GM23338 (cell line): ENCODE measurements at places on chromosomes 1 and 21. TPM values are rescaled to one million over a fixed set of nuclear protein-coding genes. Genes with fewer than 3 reads are reported as not detected.

ZFP69B gene
- total RNA-seq: 10.0 and 10.8 TPM in 2 replicates

OBSCN gene
- total RNA-seq: 21.5 and 38.5 TPM in 2 replicates

FCRL2 gene
- total RNA-seq: not detected in 2 replicates

IGSF5 gene
- total RNA-seq: 4.2 and 10.1 TPM in 2 replicates

KCNQ4 gene
- 2.9 and 3.0 TPM in 2 replicates for total RNA-seq

PRKAA2 gene
- total RNA-seq: 8.7 and 8.8 TPM in 2 replicates

C1orf226 gene
- 7.9 and 12.5 TPM in 2 replicates for total RNA-seq

FALEC gene
- not detected in 2 replicates for total RNA-seq

CHD5 gene
- 1.0 and 1.4 TPM in 2 replicates for total RNA-seq

LAD1 gene
- 17.6 and 22.3 TPM in 2 replicates for total RNA-seq

MAP3K7CL gene
- 1.2 and 3.6 TPM in 2 replicates for total RNA-seq

CLEC20A gene
- not detected in 2 replicates for total RNA-seq

LORICRIN gene
- total RNA-seq: not detected in 2 replicates

ADGRL2 gene
- total RNA-seq: 90.3 and 104 TPM in 2 replicates

PCAT6 gene
- total RNA-seq: 7.2 TPM in 1 of 2 replicates, not detected in the other

CD52 gene
- not detected in 2 replicates for total RNA-seq

GPR161 gene
- total RNA-seq: 11.6 and 13.6 TPM in 2 replicates

CNKSR1 gene
- total RNA-seq: 11.3 and 12.5 TPM in 2 replicates

FMO2 gene
- not detected in 2 replicates for total RNA-seq

FAM151A gene
- 0.10 TPM in 1 of 2 replicates, not detected in the other for total RNA-seq

GPR37L1 gene
- total RNA-seq: 0.21 TPM in 1 of 2 replicates, not detected in the other

INSRR gene
- total RNA-seq: not detected in 2 replicates

LMOD1 gene
- total RNA-seq: 0.82 and 1.7 TPM in 2 replicates

FAM43B gene
- 3.0 and 3.6 TPM in 2 replicates for total RNA-seq

LYSMD1 gene
- 5.7 and 6.4 TPM in 2 replicates for total RNA-seq

GRHL3 gene
- total RNA-seq: 0.93 and 1.1 TPM in 2 replicates

BMP8B gene
- total RNA-seq: 0.43 and 0.90 TPM in 2 replicates

SEC22B gene
- total RNA-seq: 14.2 and 17.8 TPM in 2 replicates
